ENCODE measurements at places on chromosomes 7 and 10.

GRCh38 chr10:77564731-77565589 is 72.6 kb downstream of the KCNMA1 start:
- no peak for DNase-seq

- no peak for DNase-seq
These were observed 100.1 kb upstream of the COL1A2 start for GRCh38 chr7:94294471-94295131.

DNA sequence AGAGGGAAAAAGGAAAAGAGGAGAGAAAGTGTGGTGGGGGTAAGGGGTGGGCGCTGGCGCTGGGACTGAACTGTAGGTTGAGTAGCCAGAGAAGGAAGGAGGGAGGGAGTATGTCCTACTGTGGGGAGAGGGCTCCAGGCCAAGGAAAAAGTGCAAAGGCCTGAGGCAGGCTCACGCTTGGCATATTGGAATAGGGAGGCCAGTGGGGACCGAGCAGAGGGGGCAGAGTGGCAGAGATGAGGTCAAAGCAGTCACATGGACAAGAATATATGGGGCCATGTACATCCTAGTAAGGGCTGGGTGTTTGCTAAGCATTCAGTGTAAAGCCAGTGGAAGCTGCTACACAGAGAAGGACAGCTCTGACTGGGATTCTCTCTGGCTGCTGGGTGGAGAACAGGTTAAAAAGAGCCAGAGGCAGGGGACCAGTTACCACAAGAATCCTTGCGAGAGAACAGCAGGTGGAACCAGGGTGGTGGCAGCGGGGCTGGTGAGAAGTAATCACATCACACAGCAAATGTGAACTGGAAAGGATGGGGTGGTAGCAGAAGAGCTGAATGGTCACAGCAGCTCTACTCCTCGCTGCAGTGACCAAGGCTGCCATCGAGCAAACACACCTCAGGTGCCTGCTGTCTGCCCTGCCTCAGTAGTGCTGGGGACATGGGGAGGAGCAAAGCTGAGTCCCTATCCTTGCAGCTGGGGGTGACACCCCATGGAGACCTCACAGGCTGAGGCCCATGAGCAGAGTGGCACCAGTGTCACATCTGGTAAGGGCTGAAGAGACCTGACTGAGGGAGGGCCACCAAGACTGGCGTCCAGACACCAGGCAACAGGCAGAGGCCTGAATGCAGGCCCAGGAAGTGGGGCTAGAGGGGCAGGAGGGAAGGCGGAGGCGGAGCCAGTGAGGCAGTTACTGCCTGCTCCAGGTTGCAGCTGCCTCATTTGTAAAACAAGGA is 39.5 kb downstream of the FAM53B start:
- DNase-seq: no peak

DNA sequence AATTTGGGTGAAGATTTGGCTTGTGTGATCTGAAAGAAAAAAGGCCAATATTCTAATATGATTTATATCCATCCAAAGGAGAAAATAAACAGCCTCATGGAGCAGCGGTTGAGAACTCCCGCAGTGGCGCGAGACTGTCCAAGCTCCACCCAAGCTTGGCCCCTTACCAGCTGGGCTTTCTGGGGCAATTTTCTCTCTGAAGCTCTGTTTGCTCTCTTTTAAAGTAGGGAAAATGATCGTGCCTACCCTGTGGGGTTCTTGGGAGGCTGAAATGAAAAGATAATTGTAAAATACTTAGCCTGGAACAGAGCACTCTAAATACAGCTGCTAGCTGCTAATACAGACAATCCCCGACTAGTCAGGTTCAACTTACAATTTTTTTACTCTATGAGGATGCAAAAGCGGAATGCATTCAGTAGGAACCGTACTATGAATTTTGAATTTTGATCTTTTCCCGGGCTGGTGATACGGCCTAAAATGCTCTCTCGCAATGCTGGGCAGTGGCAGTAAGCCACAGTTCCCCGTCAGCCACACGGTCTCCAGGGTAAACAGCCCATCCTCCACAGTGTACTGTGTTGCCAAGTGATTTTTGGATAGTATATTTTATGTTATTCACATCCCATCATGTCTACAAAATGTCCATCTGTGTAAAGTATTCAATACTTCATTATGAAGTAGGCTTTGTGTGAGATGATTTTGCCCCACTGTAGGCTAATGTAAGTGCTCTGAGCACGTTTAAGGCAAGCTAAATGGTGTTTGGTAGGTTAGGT is 137.7 kb downstream of the CHN2 start:
- peak; percentile 98 for DNase-seq

DNA sequence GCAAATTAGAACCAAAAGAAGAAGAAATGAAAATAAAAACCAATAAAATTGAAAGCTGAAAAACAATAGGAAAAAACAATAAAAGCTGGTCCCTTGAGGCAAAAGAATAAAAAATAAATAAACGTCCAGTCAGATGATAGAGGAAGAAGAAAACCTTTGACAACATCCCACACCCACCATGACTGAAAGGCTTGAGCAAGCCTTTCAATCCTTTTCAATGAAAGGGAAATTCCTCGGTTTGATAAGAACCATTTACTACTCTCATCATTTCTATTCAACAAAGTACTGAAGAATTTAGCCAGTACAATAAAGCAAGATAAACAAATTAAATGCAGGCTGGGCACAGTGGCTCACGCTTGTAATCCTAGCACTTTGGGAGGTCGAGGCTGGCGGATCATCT is 3.8 kb downstream of the SLC25A40 start:
- DNase-seq: no peak

DNA sequence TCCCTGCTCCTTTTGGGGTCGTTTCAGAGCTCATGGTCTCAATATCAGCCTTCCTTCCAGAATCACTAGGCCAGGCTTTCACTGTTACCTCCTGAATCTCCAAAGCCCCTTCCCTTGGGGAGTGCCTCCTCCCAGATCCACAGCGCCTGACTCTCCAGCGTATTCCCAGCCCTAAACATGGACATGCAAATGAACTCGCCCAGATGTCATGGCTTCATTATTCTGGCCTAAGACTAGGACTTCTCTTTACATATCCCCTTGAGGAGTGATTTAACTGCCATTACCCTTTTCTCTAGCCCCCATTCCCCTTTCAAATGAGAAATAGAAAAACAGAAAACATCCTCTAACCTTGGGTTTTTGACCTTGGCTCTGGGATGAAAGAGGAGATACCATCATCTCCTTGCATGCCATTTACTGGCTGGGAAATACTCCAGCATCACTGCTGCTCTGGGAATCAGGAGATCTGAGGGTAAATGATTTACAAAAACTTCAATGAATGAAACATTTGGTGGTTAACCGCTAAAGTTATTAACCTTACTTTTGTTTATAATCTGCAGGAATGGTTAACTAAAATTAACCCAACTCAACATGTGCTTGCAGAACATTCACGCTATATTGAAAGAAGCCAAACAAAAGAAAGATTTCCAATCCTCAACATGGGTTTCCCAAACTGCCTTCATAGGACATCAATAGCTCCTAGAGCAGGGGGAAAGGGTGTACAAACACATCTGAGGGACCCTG is 37.0 kb downstream of the FAM171A1 start:
- DNase-seq: no peak
